ENCODE measurements at places on chromosomes 11 and 22.

DNA sequence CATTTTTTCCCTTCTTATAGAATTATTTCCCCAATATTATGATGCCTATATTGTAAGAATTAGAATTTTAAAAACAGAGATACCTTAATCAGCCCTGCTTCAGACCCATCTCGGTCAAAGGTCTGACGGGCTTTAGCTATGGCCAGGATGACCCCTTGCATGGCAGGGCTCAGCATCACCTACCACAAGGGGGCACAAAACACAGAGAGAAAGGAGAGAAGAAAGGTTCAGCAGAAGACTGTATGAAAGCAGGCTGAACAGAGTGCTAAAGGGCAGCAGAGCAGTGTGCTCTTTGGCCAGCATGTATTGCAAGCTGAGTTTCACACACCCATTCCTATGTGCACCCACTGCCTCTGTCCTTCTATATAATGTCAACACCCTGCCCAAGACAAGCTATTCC, 26.8 kb downstream of the CLDN25 start:
- no peak for ATAC-seq

DNA sequence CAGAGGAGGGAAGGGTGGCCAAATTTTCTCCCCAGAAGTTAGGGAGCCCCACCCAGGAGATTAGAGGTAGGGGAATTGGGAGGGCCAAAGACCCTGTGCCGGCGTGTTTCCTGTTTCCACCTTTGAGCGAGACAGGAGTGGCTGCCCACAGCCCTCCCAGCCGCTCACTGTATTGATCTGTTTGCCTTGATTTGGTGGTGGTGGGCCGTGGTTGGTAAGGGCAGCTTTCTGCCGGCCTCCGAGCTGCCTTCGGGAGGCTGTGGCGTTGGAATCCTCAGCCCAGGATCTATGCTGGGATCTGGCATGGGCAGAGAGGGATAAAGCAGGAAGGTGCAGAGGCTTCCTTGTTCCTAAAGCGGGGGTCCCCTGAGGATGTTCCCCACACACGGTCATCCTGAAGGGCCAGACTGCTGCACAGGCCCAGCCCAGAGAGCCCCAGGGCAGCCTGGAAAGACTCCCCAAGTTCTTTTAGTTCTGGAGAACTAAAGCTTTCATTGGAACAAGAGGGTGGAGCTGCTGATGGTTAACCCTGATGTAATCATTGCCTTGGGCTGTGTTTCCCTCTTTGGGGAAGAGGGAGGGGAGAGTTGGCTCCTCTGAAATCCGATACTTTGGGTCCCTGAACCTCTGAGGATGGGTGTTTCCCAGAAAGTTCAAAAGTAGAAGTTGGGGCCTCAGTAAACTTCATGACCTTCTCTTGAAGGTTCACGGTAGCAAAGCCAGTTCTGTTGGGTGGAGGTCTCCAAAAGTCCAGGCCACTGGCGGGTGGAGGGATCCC, 7.2 kb downstream of the FAM83F start:
- no peak for ATAC-seq

- no peak for ATAC-seq
Measured at GRCh38 chr11:28739489-28740280, 631.5 kb downstream of the METTL15 start.

GRCh38 chr11:119026970-119027369, 3.7 kb downstream of the SLC37A4 start:
- no peak for ATAC-seq

- peak; percentile 54 for ATAC-seq
Measured at GRCh38 chr22:27238935-27239510, 562.5 kb downstream of the MN1 start.

DNA sequence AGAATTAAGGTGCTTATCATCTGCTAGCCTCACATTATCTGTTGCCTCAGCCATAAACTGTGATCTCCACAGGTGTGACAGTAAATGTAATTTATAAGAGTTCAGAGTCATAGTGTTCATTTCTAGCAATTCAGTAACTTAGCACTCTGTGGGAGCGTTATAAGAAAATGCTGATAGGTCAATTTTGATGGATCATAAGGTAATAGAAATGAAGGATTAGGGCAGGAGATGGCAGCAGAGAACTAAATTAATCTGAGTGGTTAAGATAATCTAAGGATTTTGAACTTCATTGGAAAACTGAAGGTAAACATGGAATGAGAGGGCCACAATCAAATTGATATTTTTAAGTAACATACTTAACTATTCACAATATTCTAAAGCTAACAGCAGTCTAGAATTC, 26.5 kb upstream of the SLC22A9 start:
- no peak for ATAC-seq

- no peak for ATAC-seq
Measured at GRCh38 chr11:14637868-14638409, 5.7 kb upstream of the PDE3B start.

- ATAC-seq = no peak
Measured at GRCh38 chr11:22479208-22479607, 141.0 kb downstream of the SLC17A6 start.

GRCh38 chr11:93608364-93608763, 53.1 kb upstream of the CEP295 start:
- no peak for ATAC-seq

GRCh38 chr11:7548659-7549274, 35.0 kb downstream of the PPFIBP2 start:
- no peak for ATAC-seq

- ATAC-seq = no peak
Measured at GRCh38 chr11:66008468-66009101, 3.2 kb upstream of the CST6 start.

Data from gastroesophageal sphincter (tissue), 4 donors.